ENCODE measurements at places on chromosomes 3 and 15.

DNA sequence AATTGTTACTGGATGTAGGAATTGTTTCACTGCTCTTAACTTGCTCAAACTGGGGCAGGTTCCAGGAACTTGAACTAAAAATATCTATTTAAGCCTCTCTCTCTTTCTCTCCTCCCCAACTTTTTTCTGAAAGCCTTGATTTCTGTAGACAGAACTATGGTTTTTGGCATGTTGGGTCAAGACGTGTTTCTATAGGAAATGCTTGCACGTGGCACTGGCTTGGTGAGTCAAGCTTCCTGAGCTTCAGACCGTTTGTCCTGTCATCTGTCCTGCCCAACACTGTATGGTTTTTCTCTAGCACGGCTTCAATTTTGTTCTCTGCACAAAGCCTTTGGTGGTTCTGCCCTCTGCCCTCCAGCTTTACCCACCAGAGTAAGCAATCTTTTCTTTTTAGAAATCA, 13.5 kb downstream of the EAF1 start:
- no peak for DNase-seq

- no peak for DNase-seq
Observed at GRCh38 chr15:61201322-61201721, 27.8 kb downstream of the RORA start.

GRCh38 chr3:114144909-114145688, 33.8 kb downstream of the DRD3 start:
- no peak for DNase-seq

- no peak for DNase-seq
Observed at GRCh38 chr3:46719044-46719565, 1.4 kb upstream of the PRSS50 start.

- no peak for DNase-seq
Observed at GRCh38 chr3:5227812-5228211, 40.3 kb downstream of the EDEM1 start.

Data from CD4-positive, alpha-beta T cell (primary cell).